ENCODE measurements at places on chromosomes 1 and 21. TPM values are rescaled to one million over a fixed set of nuclear protein-coding genes. Genes with fewer than 3 reads are reported as not detected.

Gene CTSE
- polyA plus RNA-seq = 0.28 TPM

Gene HCRTR1
- polyA plus RNA-seq = 0.13 TPM

Gene ATAD3C
- 1.7 TPM for polyA plus RNA-seq

Gene PTGER3
- 43.8 TPM for polyA plus RNA-seq

Gene FUBP1
- polyA plus RNA-seq = 426 TPM

Gene ST6GALNAC3
- 86.1 TPM for polyA plus RNA-seq

Gene PADI2
- polyA plus RNA-seq = 2.7 TPM
